ENCODE measurements at places on chromosomes 2 and 18.

GRCh38 chr2:187554011-187554703 lies at the start of gene TFPI:
Gene TFPI, minus strand, starts transcription at chr2:187554435. Its CDS starts 50,667 bp downstream, at chr2:187503768.
- peak; percentile 85 for DNase-seq

GRCh38 chr2:176251928-176252327 lies 17.3 kb upstream of the MTX2 start:
- peak; percentile 12 for DNase-seq

DNA sequence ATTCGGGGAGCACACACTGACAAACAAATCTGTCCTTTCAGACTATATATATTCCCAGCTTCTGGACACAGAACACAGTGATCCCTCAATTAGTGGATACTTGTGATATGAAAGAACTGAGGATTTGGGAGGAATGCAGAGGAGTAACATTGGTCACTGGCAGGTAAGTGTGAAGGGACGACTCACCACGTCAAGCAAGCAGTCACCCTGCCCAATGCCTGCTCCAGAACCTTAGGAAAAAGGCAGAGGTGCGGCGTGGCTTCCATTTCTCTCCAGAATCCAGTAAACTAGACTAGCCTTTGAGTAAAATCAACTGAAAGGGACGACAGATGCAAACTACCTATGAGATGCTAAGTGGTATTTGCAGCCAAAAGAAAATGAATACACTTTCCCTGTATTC lies 1.1 kb downstream of the CCDC93 start:
- DNase-seq = peak; percentile 1

DNA sequence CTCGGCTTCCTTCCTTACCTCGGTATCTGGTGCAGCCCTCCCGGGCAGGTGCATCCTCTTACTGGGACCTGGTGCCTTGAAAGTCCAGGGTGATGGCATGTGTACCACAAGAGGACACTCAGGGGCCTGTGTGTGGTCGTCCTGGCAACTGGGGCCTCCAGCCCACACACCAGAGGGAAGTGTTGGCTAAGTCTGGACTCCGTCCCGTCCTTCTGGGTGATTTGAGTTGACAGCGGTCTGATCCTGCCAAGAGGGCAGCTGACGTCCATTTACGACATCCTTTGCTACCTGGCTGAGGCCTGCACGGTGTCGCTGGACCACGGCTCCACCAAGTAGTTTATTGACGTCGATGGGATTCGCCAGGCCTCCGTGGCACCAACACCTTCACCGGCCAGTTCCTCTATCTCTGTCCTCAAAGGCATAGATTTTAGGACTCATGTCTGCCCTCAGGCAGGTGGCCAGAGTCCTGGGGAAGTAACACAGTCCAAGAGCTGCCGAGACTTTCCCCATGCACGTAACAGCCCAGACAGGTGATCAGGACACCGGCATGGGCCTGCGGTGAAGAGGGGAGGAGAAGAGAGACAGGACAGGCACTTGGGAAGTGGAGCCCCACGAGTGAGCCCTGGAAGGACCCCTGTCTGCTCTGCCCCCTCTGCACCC lies 186.0 kb upstream of the HDAC4 start:
- DNase-seq = no peak

DNA sequence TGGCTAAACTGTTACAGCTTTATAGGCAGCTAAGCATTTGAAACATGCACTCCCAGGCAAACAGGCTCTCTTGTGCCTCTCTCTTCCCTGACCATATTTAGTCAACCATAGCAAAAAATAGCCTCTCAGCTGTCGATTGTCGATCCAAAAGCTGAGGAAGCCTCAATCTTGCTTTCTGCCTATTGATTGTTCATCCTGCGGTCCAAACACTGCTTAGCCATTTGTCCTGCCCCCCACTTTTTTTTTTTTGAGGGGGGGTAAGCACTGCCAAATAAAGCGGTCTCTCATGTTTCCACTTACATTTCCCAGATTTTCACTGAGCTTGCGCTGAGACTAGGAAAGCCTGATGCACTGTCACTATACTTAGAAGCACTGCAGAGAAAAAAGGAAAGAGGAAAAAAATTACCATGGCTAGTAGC lies 90.8 kb downstream of the MIB1 start:
- no peak for DNase-seq

DNA sequence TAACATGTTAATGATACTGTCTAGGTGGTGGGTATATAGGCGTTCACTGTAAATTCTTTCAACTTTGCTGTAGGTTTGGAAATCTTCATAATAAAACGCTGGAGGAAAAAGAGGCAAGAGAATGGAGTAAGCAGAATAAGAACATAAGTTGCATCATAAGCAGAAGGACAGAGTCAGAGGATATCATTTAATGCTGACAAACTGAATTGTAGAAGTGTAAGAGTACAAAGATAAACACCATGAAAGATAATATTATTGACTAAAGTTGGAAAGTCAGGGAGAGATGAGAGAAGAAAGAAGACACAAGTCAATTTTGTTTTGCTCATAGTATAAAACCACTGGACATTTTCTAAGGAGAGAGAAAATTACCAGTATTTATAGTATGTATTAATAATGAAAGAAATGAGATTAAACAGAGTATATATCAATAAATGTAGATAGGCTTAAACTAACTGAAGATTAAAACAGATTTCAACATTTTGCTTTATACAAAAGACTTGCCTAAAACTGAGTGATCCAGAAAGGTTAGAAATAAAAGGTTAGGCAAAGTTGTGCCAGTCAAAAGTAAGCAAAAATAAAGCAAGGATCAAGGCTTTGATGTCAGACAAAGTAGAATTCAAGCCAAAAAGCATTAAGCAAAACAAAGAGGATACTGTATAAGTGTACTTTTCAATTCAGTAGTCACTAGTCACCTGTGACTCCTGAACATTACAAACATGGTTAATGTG lies 42.4 kb upstream of the VIT start:
- no peak for DNase-seq

DNA sequence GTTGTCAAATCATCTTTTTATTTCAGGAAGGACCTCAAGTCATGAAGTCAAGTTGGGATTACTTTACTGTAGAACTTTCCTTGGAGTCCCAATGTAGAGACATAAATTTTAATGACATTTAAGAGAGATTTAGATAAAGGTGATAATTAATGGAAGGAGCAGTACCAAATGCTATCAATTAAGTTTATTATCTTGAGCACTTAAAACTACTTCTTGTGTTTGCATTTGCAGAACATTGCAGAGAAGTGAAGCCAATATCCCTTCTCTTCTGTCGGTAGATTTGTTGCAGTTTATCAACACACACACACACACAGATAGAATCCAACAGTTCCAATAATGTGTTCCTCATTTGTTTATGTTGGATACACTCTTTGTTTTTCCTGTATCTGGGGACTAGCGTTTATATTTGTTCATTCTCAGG lies 570.7 kb downstream of the EPHA4 start:
- no peak for DNase-seq

GRCh38 chr2:5235701-5236100 lies 456.5 kb upstream of the SOX11 start:
- DNase-seq = no peak

DNA sequence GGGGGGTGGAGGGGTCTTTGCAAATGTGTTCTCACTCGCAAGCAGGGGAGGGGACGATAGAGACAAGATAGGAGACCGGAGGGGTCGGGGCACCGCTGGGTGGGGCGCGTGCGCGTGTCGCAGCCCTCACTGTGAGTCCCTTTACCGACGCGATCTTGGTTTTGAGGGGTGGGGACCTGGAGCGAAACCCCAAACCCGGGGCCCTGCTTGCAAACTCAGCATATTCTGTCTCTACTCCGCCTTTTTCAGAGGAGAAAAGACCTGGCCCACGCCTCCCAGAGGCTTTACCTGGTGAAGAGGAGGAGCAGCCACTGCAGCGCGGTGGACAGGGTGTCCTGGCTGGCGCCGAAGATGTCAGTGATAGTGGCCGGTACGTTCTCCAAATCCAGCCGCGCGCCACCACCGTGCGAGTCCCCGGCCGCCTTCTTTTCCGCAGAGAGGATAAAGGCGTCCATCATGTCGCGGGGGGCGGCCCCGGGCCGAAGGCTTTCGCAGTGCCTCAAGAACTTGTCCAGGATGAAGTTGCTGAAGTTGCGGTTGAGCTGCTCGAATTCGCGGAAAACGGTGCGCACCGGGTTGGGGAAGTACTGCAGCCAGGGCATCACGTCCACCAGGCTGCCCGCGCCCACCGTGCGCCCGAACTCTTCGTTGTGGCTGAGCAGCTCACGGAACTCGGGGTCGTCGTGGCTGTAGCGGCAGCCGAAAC lies 1.7 kb downstream of the CYP1B1 start:
- DNase-seq = no peak

GRCh38 chr2:207184348-207184747 lies 18.6 kb upstream of the KLF7 start:
- peak; percentile 93 for DNase-seq

- DNase-seq = no peak
These were observed 224.6 kb downstream of the PLCL1 start for GRCh38 chr2:198028955-198029354.

DNA sequence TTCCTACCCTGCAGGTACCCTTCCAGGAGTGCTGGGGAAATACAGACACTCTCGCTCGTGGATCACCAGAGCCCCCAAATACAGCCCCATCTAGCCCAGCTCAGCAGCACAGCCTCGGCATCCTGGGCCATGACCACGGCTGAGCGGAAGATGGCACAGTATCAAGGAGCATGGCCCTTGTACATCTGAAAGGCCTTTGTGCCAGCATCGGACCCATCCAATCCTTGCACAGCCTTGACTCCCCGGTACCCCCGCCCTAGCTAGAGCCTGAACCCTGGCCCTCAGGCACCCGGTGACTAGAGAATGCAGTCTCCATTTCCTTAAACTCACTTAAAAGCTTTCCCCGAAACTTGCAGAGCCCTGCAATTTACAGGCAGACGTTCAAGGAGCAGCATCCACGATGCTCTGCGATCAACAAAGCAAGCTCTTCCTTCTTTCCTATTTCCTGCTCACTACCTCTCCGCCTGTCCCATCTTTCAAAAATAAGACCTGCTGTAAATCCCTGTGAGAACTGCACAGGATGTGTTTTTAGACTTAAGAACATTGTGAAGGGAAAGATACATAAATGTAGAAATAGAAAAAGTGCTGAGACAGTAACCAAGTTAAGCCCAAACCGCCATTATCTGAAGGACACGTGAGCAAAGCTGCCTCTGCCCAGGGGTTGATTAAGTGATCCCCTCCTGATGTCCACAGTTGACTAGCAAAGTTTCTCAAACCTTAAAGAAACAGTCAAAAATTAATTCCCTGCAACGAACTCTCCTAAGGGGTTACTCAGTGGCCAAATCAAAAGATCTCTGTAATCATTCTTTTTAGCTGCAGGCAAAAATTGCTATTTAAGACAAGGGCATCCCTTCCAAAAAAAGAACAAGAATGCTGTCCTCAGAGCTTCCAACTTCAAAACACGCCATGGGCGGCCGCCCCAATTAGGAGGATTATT lies 48.5 kb downstream of the ZNF516 start:
- no peak for DNase-seq

DNA sequence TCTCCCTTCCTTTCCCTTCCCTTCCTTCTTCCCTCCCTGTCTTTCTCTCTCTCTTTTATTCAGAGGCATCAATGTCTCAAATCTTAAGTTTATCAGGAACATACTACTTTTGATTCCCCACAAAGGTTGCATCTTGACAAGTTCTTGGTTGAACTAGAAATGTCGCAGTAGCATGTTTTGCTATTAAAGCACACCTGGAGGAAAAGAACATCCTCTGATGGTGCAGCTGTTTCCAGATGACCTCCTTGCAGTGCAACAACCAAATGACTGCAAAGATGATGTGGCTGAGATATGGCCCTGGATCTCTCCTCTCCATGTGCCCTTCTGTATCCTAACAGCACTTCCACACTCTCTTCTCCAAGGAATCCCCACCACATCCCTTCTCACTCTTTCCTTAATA lies 127.2 kb downstream of the SLC8A1 start:
- DNase-seq = no peak

DNA sequence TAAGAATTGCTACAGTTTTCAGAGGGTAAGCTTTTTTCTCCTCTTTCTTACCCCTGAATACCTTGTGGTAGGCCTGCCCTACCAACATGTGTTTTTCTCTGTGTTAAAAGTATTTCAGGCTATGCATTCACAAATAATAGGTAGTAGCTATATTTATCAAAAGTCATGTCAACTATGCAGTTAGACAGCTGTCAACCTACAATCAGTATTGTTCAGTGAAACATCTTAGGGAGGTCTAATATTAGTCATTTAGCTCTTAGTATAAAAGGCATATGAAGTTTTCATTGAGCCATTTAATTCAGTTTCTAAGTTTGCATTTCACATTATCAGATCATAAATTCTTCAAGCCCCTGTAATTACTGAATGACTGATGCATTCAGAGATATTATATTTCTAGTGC lies 36.7 kb downstream of the XIRP2 start:
- DNase-seq = no peak

DNA sequence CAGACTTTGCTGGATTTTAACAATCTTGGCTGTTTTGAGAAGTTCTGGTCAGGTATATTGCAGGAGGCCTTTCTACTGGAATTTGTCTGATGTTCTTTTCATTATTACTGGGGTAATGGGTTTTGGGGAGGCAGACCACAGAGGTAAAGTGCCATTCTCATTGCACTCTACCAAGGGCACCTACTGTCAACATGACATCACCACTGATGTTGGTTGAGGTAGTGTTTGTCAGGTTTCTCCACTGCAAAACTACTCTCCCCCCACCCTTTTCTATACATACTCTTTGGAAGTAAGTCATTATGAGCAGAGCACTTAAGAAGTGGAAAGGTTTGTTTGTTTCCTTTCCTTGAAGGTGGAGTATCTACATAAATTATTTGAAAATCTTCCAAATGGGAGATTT lies 27.0 kb downstream of the PRKD3 start:
- DNase-seq = no peak

- DNase-seq = peak; percentile 23
These were observed 229.2 kb downstream of the LDLRAD4 start for GRCh38 chr18:13447621-13448334.

DNA sequence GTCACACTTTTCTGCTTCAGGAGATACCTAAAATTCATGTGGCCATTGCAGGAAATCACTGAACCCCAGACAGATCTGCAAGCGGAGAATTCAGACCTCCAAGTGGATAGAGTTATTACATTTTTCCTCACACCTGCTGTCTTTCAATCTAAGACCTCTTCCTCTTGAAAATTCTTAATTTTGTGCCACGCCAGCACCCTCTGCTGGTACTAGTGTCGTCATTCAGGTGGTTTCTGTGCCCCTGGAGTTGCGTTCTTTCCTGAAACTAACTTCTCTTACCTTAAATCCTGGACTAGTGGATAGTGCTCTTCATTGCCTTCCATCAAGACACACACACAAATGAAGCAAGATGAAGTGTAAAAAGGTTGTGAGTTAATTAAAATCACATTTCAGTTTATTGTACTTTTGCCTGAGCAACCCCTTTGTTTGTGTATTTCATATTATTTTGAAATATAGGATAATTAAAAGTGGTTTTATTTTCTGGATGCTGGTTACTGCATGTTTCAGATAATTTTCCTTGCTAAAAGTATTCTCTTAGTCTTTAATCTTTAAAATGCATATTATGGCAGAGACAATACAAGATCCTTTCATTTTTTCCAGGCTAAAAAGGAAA lies 1.6 kb upstream of the DNER start:
- DNase-seq = peak; percentile 27

Data from fibroblast of mammary gland (primary cell).